ENCODE measurements at places on chromosomes 2 and 18.

GRCh38 chr18:33745151-33745795, 167.3 kb downstream of the ASXL3 start:
- DNase-seq: no peak

GRCh38 chr2:108620656-108621055, 86.4 kb downstream of the LIMS1 start:
- no peak for DNase-seq

DNA sequence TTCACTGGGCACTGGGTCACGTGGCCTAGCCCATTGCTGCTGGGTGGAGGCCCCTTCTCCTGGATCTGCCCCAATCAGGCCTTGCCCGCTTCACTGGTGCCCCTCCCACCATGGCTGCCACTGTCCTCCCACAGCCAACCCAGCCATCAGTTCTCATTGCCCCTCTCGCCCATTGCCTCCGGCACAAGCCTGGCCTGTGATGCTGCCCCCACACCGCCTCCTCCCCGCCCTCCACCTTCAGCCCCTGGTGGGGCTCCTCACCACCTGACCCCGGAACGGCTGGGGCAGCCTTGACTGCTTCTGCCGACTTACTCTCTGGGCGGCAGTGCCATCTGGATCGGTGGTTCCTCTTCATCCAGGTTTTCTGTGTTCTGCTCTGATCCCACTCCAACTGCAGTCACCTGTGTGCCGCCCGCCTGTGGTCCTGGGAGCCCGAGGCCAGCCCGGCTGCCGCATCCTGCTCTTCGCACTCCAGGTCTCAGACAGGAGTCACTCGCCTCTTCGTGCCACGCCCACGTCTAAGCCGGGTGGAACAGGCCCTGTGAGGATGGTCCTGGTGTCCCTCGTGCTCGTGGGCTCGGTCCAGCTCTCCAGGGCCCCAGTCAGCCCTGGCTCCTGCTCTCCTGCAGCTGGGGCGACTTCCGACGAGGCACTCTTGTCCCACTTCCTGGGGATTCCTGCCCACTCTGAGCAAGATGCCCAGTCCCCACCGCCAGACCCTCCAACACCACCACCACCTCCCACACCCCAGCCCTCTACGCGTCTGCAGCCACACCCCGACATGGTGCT, 14.2 kb downstream of the D2HGDH start:
- no peak for DNase-seq

- DNase-seq: no peak
Observed at GRCh38 chr18:63951302-63951705, 2.2 kb downstream of the HMSD start.

- no peak for DNase-seq
Observed at GRCh38 chr2:236584521-236585384, 15.1 kb downstream of the ACKR3 start.

DNA sequence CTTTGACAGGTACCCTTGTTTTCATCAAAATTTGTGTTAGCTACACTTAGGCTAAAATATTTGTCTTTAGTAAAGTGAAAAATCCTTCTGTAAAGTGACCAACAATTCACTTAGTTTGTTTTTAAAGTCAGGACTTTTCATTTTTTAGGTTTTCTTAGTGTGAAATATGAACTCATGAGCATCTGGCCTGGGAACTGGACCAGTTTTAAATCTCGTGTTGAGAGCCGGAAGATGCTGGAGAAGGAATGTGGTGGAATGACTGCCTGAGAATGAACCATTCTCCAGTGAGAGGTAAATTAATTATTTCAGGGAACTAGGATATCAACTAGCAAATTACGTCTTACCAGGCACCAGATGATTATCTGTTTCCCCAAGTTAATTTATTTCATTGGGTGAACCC, 305.7 kb downstream of the AGPS start:
- DNase-seq: no peak

DNA sequence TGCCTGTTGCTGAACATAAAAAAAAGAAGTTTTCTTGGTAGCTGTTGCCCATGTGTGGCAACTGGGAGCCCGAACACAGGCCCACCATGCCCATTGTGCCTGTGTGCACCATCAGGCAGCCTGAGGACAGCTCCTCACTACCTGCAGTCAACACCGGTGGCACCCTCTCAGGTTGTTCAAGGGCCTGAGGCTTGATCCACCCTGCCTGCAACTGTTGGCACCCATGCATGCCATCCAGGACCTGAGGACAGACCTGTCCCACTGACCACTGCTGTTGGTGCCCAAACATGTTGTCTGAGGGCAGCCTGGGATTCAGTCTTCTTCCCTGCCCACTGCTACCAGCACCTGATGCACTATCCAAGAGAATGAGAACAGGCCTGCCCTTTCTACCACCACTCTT, 661.1 kb upstream of the ZNF804A start:
- DNase-seq: no peak

DNA sequence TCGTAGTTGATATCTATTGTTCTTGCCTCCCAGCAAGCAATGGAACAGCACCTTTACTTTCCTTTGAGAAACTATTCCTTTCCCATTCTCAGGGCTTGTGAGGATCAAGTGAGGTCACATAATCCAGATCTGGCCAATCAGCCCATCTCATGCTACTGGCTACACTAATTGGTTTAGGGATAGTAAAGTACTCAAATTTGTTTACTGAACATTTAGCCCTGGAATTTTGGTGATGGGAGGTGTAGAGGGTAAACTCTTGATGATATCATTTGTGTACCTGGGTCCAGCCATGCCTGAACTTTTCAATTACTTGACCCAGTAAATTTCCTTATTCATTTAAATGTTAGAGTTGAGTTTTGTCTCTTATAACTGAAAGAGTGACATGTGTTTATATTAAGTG, 195.8 kb upstream of the TNP1 start:
- DNase-seq: no peak

DNA sequence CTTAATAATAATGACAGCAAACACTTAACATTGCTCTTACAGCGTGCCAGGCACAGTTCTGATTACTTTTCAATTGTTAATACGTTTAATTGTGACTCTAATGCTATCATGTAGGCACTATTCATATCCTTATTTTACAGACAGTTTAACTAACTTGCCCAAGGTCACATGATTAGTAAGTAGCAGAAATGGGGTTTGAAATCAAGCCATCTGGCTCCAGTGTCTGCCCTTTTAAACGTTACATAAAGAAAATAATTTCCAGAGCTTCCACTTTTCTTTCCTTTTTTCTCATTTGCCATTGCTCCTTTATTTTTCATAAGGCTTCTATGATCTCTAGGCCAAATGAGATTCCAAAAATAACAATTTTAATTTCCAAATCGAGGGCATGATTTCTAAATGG, 50.6 kb upstream of the IKZF2 start:
- DNase-seq: no peak

GRCh38 chr2:73999881-74000597, 15.3 kb downstream of the TET3 start:
- no peak for DNase-seq

DNA sequence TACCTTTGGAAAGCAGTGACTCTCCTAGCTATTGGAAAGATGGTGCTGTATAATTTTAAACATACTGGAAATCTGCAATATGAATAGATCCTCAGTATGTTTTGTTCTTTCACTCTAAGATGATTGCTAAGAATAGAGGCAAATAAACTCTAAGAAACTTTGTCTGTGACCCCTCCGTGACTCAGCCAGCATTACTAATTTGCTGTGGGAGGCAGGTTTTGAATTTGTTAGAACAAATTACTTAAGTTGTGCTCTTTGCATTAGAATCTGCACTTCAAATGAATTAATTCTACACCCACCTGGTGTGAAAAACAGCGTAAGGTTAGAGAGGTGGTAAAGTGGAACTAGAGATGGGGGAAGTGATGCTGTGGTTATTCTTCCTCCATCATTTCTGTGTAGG, 142.2 kb downstream of the RAPGEF4 start:
- no peak for DNase-seq

DNA sequence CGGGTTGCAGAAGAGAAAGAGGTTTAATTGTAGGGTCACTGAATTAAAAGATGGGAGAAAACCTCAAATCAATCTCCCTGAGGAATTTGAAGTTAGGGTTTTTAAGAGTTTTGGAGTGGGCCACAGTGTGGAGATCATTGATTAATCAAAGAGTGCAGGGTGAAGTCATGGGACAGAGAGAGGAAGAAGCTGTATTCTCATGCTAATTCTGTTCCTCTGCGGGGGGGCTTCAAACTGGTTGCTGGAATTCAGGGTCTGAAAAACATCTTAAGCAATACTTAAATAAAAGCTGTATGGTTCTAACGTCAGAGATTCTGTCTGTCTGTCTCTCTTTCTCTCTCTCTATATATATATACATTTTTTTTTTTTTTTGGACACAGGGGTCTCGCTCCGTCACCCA, 169.8 kb upstream of the SPATS2L start:
- DNase-seq: no peak

DNA sequence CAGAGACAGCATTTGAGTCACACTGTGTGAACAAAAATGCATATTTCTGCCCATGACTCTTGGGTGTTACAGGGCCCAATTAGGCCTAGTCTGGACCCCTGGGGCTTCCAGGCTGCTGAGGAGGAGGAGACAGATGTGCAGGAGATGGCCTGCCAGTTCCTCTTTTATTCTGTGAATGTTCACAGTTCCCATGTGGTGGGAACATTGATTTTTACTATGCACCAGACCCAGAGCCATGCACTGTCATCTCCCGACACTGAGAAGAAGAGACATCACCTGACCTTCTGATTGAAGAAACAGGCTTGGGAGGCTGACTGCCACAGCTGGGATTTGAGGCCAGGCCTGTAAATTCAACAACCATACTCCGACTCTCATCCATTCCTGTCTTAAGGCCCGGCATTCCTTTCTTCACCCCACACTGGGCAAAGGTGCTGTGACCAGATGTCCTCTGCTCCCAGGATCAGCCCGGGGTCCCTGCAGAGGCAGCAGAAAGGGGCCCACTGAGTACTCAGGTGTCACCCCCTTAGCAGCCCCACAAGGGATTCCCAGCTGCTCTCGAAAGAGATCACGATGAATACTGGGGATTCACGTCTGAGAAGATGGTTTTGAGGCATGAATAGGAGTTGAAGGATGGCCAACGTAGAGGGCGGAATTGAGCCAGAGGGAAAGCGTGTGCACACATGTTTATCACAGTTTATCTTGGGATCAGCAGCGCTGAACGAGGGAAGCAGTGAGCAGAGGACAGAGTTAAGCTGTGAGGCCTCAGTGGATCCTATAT, 3.6 kb upstream of the TFCP2L1 start:
- peak; percentile 18 for DNase-seq

GRCh38 chr2:10309286-10309685, 6.6 kb downstream of the HPCAL1 start:
- no peak for DNase-seq

GRCh38 chr2:197931661-197932312, 127.4 kb downstream of the PLCL1 start:
- DNase-seq: peak; percentile 25

- DNase-seq: no peak
Observed at GRCh38 chr18:55402731-55403405, 185.1 kb downstream of the TCF4 start.

DNA sequence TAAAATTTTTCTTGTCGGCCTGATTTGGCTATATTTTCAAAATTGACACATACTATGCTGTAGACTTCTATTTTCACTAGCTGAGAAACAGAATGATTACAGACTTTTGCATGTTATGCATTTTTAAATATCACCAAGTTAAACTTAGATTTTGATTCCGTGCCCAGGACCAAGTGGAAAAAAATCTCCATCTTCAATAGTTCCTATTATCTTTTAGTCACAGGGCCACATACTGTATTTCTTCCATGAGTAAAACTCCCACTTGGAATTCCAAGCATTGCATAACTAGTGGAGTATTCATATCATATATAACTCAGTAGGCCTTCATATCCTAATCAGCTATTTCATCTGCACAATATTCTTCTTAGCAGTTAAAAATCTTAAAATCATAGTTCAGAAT, 470.9 kb downstream of the ARHGAP15 start:
- no peak for DNase-seq

DNA sequence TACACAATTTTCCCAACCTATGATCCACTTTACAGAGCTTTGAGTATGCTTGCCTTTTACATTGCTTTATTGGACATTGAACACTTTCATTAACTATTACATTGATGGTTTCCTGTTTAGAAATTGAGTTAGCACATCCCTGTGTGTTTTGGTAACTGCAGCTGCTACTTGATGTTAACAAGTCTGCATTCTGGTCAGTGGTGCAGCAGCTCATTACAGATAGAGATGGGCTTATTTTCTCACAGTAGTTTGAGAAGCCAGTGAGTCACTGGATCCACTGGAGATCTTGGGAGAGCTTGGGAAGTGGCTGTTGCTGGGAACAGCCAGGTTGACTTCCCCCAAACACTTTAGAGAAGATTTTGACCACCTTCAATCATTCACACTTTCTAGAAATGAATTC, 150.5 kb downstream of the ARHGAP15 start:
- DNase-seq: no peak

- DNase-seq: no peak
Observed at GRCh38 chr2:155965415-155966063, 367.0 kb downstream of the NR4A2 start.

- DNase-seq: no peak
Observed at GRCh38 chr2:27728081-27728858, 43.2 kb upstream of the MRPL33 start.

DNA sequence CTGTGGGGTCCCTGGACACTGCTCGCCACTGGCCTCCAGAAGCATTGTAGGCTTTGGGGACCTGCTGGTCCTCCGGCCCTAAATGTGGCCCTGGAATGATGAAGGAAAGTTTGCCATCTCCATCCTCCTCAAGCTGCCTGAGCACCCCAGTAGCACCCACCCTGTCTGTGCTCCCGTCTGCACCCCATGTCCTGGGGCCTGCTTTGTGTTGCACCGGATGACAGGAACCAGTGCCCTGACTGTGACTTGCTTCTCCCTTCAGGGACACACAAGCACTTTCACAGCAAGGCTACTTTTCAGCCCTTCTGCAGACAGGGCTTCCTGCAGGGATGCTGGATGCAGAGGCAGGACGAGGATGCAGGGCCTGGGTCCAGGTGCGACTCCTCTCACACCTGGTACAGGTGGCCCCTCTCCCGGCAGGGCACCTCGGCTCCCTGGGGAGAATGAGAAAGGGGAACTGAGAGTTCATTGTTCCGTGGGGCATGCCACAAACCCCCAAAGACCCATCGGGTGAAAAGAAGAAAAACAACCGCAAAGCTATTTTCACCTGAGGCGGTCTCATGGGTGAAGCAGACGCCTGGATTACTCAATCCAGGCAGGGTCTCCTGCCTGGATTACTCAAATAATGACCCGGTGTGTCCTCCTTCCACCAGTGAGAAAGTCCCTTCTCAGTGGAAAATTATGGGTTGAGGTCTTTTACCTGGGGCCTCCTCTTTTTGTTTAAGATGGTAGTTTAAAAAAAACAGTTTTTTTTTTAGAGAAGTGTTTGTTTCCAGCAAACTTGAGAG, 74.9 kb downstream of the LONRF2 start:
- DNase-seq: no peak

GRCh38 chr2:43853141-43854081, 14.6 kb downstream of the ABCG8 start:
- no peak for DNase-seq

- no peak for DNase-seq
Observed at GRCh38 chr2:8426550-8426949, 255.3 kb upstream of the ID2 start.

Measured in OCI-M1 (cell line).